Ecto neural progenitor cell (in vitro differentiated cells): ENCODE measurements at places on chromosomes 2 and 18.

GRCh38 chr2:203711399-203711798 lies 5.0 kb downstream of the CD28 start:
- DNase-seq = no peak

DNA sequence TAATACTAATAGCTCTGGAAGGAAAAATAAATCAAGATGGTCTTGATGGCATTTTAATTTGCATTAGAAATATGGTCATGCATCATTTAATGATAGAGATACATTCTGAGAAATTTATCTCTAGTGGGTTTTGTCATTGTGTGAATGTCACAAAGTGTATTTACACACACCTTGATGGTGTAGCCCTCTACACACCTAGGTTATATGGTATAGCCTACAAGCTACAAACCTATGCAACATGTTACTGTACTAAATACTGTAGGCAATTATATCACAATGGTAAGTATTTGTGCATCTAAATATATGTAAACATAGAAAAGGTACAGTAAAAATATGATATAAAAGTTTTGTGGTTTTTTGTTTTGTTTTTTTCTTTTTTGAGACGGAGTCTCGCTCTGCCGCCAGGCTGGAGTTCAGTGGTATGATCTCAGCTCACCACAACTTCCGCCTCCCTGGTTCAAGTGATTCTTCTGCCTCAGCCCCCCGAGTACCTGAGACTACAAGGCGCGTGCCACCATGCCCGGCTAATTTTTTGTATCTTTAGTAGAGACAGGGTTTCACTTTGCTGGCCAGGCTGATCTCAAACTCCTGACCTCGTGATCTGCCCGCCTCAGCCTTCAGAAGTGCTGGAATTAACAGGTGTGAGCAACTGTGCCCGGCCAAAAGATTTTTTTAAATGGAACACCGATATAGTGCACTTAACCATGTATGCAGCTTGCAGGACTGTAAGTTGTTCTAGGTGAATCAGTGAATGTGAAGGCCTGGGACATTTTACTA lies 83.7 kb upstream of the UBXN4 start:
- no peak for DNase-seq

GRCh38 chr18:12882453-12883371 lies 1.3 kb downstream of the PTPN2 start:
- DNase-seq = no peak

DNA sequence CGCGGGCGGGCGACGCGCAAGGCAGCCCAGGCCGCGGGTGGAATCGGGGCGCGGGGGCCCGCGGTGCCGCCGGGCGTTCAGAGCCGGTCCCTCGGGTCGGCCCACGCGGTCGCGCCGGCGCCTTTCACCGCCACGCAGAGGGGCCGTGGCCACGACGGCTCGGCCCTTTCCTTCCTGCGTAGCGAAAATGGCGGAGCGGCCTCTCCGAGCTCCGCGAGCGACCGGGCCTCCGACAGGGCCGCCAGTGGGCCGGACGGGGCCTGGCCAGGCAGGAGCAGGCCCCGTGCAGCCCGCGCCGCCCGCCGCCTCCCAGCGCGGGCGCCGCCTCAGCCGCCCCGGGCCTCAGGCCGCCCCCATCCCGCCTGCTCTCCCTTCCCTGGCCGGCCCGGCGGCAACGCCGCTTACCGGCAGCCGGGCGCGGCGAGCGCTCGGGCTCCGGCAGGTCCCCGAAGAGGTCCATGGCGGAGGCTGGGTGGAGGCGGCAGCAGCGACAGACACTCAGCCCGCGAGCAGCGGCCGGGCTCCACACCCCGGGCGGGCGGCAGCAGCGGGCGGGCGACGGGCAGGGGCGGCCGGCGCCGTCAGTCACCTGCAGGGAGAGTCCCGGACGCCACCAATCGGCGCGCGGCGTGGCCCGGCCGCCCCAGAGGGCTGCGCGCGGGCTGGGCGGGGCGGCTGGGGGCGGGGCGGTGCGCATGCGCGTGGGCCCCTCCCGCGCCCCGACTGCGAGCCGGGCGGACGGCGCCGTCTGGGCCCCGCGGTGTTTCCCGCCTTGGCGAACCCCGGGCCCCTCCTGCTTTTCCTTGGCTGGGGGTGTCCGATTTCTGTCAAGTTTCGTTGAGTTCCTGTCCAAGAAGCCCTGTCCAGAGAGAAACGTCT lies at the start of gene ILKAP:
ILKAP (minus strand) TSS at position 602 of the 879 bp plus-strand sequence; CDS start at position 460, 142 bp downstream.
- peak; percentile 91 for DNase-seq

GRCh38 chr2:236047886-236048540 lies 120.2 kb downstream of the GBX2 start:
- no peak for DNase-seq

DNA sequence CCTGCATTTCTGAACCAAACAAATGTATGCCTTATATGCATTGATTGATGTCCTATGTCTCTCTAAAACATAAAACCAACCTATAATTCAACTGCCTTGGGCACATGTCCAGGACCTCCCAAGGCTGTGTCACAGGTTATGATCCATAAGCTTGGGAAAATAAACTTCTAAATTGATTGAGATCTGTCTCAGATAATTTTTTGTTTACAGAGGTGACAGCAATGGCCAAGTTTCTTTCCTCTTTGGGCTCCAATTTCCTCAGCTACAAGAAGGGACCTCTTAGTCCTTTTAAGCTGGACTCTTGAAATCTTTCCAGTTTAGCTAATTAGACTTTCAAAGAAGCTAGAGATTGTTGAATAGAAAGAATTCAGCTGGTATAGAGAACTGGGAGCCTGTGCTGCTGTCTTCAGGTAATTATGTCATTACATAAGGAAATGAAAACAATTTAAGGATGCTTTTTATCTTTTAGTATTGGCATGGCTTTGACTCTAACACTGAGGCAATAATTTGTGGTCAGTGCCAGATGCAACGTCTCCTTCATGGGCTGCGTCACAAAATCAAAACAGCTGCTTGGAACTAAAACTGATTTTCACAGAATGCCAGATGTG lies 412.1 kb upstream of the TRIB2 start:
- no peak for DNase-seq

DNA sequence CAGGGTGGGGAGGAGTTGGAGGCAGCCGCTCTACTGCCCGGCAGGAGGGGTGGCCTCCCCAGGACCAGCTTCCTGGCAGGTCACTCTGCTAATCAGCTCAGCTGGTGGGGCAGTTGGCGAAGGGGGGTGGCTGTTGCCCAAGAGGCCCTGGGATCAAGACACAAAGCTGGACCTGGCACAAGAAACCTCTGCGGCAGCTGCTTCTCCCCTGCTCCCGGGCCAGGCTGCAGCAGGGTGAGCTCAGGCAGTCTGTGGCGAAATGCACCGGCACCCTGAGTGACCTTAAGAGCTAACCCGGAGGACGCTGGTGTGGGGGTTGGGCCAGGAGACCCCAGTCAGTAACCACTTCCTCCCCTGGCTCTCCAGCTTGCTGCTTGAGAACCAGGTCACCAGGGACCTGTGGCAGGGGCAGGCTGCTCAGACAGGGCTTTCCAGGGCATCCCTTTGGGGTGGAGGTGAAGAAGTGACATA lies 31.1 kb downstream of the TOGARAM2 start:
- DNase-seq = no peak

GRCh38 chr18:47417807-47418206 lies 166.3 kb upstream of the SKOR2 start:
- no peak for DNase-seq

- no peak for DNase-seq
These were observed 286.4 kb upstream of the CNTNAP5 start for GRCh38 chr2:123738643-123739042.

DNA sequence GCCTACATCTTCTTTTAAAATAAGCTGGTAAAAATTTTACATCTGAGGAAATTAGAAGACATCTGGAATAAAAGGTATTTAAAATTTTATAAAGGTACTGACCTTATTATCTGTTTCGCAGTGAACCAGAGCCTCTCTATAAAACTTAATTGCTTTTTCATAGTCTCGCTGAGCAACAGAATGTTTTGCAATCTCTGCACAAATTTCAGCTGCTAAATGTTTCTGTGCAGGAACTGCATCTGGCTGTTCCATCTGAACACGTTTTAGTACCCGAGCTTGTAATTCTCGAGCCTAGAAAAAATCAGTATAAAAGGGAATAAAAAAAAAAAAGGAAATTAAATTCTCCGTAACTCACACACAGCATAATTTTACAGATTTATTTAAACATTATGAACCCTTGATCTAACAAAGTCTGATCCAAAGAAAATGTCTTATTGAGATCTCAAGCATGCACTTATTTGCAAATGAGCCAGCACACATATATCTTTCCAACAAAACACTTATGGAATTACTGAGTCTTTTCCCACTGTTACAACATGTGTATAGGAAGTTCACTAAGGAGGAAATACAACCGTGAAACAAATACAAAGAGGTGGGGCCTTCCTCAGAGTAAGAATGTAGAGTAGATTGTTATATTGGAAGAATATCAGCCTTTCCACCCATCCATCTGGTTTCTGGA lies 51.8 kb downstream of the TTC21B start:
- no peak for DNase-seq

GRCh38 chr2:127526132-127527000 lies at the start of gene IWS1:
Gene IWS1, minus strand, starts transcription at chr2:127526489. Its CDS starts 281 bp downstream, at chr2:127526208.
- DNase-seq = peak; percentile 97

DNA sequence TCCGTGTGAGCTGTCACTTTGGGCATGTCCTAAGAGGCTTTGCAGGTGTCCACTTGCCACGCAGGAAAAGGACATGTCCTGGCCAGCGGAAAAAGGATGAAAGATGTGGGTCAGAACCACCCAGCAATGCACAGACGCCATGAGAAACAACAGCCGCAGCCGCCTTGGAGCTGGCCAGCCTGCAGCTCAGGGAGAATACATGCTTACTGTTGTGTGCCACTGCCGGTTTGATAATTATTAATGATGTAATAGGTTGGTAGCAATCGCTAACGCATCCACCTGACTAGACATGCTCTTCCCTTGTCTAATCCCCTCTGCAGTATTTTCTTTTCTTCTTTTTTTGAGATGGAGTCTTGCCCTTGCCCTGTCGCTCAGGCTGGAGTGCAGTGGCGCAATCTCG lies 221.7 kb downstream of the HAUS1 start:
- no peak for DNase-seq

- DNase-seq = no peak
These were observed 8.3 kb downstream of the MOCOS start for GRCh38 chr18:36195427-36196122.

- DNase-seq = no peak
These were observed 82.6 kb upstream of the LYPD1 start for GRCh38 chr2:132752421-132753206.

DNA sequence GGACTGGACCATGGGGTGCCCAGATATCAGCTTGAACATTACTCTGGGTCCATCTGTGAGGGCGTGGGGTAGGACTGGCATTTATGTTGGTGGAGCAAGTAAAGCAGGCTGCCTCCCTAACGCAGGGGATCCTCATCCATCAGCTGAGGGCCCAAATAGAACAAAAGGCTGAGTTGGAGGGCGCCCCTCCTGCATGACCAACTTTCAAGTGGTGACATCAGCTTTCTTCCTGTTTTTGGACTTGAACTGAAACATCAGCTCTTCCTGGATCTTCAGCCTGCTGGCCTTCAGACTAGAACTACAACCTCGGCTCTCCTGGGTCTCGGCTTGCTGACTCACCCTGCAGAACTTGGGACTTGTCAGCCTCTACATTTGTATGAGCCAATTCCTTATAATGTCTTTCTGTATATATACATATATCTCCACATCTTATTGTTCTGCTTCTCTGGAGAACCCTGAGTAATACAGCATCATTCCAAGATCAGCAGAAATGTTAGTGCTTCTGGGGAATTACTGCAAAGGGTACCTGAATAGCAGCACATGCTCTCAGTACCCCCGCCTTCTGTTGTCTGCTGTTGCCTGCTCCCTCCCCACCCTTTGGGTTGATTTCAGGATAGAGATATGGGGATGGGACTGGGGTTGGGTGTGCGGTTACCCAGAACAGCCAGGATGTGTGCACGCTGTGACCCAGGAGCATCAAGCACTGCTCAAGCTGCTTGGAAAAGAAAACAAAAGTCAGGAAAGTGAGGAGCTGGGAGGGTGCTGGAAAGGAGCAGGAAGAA lies 20.0 kb downstream of the TMEM127 start:
- no peak for DNase-seq

GRCh38 chr2:26692897-26693849 lies 651 bp downstream of the KCNK3 start:
- DNase-seq = peak; percentile 61

DNA sequence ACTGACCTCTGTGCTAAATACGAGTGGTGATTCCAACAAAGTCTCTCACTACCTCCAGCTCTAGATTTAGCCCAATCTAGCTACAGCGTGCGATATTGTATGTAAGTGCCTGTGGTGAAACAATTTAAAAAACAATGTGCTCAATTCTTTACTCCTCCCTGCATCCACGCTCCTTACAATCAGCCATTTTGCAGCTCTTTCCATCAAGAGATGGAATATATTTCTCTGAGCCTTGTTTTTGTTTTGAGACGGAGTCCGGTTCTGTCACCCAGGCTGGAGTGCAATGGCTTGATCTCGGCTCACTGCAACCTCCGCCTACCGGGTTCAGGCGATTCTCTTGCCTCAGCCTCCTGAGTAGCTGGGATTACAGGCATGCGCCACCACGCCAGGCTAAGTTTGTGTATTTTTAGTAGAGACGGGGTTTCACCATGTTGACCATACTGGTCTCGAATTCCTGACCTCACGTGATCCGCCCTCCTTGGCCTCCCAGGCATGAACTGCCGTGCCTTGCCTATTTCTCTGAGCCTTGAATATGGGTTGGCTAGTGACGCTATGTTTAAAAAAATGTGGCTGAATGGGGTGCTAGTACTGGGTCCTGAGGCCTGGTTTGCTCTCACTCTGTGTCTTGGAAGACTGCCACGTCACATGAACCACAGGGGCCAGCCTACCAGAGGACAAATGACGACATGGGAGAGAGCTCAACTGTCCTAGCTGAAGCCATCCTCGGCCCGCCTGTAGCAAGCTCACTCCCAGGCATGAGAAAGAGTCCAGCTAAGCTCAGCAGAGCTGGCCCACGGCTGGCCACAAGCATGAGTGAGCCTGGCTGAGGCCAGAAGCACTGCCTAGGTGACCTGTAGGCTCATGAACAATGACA lies 14.8 kb downstream of the WDFY1 start:
- no peak for DNase-seq

- DNase-seq = no peak
These were observed 249.7 kb downstream of the SP3 start for GRCh38 chr2:173715441-173715840.

- DNase-seq = peak; percentile 49
These were observed 5.9 kb downstream of the NEU4 start for GRCh38 chr2:241814643-241815476.

DNA sequence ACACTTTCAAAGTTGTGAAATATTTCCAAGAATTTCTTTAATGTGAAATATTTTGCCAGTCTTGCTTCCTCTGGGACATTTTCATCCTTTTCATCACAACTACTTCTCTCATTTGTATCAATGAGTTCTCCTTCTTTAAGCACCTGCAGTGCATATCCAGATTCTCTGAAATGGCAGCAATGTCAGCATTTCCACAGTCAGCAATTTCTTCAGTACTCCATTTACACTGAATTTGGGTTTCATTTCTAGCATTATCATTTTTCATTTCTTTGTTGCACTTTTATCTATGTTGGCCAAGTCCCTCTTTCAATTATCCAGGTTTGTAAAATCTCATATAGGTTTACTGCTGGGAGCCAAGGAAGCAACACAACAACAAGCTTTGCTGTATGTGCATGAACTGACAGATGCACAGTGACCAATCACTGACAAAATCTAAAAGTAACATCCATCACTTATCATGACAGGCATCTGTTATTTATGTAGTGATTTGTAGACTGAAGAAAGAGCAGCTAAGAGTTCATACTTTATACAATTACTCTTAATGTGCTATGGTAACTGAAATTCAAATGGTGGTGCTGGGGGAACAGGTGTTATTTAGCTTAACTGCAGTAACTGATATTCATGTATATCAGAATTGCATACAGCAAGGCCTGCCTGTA lies 43.9 kb downstream of the SS18 start:
- no peak for DNase-seq
